Right ventricle myocardium superior (tissue), 1 donor: ENCODE measurements at places on chromosomes 7 and 10. TPM values are rescaled to one million over a fixed set of nuclear protein-coding genes. Genes with fewer than 3 reads are reported as not detected.

GRCh38 chr10:72315611-72316385 is 38.9 kb downstream of the DNAJB12 start:
- DNase-seq, result peak; percentile 75

DNA sequence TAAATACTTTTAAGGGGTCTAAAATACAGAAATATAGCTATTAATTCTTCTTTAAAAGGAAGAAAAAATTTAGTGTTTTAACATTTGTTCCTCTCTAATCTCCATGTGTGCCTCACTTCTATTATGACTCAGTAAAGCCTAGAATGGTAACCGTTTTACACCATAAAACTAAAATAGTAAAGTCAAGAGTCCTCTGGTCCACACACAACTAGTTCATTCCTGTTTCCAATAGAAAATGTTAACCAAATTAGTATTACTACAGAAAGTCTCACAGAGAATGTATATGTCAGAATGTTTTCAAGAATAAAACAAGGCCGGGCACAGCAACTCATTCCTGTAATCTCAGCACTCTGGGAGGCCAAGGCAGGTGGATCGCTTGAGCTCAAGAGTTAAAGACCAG is 55.8 kb downstream of the CNOT4 start:
- no peak for DNase-seq

- no peak for DNase-seq
Measured at GRCh38 chr7:47303014-47303694, 278.8 kb downstream of the TNS3 start.

DNA sequence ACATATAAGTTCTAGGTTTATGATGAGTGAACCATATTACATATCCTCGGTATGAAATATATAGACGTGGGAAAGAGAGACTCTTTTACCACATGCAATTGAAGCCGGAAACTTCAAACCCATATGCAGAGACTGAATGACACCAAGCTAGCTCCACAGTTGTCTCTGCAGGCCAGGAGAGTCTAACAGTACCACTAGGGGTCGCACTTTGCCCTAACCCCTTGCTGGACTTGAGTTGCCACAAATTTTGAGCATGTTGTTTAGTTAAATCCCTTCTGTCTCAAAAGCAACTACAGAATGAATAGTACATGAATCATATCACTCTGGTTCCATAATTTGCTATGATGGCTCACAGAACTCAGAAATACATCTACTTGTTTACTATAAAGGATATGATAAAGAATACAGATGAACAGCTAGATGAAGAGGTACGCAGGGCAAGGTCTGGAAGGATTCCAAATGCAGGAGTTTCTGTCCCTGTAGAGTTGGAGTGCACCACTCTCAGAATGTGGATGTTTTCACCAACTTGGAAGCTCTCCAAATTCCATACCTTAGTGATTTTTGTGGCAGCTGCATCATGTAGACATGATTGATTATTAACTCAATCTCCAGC is 112.4 kb upstream of the YAE1 start:
- DNase-seq, result no peak

- DNase-seq, result no peak
Measured at GRCh38 chr7:30102281-30102680, 32.5 kb upstream of the MTURN start.

- DNase-seq, result no peak
Measured at GRCh38 chr7:104362756-104363155, 34.4 kb downstream of the LHFPL3 start.

Gene WNT2
- total RNA-seq, result not detected

- DNase-seq, result no peak
Measured at GRCh38 chr10:92826061-92826460, 22.3 kb upstream of the EXOC6 start.

DNA sequence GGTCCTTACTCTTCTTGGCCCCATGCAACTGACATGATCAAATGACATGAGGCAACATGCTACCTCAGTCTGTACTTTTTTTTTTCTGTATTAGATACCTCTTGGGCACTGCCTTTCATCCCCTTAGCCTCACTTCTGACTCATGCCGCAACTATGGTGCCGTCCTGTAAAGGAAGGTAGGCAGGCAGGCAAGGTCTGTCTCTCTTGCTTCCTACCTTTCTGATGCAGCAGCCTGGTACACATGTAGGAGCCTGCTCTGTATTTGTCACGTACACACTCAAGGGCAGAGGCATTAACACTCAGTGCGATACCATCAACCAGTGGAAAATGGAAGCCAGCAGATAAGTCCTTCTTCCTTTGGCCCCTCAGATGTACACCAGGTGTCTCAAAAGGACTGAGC is 146.7 kb downstream of the ATE1 start:
- DNase-seq, result no peak

Gene CCZ1
- 38.2 TPM for total RNA-seq

DNA sequence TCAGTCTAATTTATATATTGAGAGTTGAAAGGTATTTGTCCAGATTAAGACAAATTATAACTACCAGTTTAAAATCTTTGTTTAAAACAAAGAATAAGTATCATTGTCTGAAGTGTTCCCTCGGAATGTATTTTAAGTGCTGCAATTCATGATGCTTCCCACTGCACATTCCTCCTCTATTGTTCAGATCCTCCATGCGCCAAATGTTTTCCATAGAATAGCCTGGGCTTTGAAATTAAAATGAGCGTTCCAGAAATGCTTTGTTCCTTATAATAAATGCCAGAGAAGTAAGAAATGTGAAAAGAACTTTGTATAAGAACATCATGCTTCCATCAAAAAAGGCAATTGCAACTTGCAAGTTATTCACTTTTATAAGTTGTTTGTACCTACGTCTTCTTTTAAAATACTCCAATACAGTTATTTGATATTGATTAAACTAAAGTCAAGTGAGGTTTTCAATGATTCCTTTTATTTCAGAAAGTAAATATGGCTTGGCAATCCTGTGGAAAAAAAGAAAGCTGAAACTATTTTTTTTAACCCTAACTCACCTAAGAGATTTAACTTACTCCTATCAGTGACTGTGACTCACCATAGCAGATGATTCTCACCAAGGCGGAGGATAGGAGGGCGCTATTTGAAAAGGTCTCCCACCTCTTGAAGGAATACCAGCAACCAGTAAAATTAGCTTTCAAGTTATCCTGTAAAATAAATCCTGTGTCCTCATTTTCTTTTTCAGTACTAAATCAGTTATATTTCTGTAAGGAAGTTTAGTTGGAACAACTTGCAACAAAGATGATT is 85.8 kb downstream of the CTNNA3 start:
- no peak for DNase-seq

Gene ELMO1
- 11.9 TPM for total RNA-seq

GRCh38 chr7:132576721-132577085 is 433 bp upstream of the PLXNA4 start:
- no peak for DNase-seq

- no peak for DNase-seq
Measured at GRCh38 chr7:105198223-105198622, 184.2 kb downstream of the KMT2E start.

DNA sequence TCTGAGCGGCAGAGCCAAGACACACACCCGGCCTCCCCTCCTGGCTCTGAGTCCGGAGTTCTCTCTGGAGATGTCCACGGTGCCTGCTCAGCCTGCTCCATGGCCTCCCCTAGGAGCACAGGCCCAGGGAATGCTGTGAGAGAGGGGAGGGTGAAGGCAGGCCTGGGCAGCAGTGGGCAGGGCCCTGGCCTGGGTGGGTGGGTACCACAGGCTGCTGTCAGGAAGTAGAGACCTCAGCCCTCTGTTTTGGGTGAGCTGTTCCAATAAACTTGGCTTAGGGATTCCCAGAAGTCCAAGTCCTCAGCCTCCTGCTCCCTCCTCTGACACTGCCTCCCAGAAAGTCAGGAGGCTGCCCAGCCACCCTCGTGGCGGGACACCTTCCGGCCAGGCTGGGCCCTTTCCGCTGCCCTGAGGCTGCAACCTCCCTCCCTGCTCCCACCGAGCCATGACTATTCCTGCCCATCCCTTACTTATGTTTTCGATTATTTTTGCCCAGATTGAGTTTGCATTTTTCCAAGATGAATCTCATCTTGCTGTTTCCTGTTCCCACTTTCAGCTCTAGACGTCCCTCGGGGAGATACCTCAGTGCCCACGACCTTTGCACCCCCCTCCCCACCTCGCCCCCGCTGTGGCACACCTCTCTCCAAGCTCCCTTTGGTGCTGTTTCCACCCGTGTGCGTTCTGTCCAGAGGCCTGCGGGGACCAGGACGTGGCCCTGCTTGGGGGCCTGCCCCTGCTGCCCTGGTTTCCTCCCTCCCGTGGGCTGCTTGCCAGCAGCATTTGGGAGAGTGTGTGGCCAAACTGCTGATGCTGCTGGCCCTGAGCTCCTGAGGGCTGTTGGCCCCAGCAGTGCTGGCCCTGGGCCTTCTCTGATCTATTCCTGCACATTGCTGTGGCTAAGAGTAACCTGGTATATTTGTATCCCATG is 5.8 kb upstream of the POLM start:
- DNase-seq, result peak; percentile 85

DNA sequence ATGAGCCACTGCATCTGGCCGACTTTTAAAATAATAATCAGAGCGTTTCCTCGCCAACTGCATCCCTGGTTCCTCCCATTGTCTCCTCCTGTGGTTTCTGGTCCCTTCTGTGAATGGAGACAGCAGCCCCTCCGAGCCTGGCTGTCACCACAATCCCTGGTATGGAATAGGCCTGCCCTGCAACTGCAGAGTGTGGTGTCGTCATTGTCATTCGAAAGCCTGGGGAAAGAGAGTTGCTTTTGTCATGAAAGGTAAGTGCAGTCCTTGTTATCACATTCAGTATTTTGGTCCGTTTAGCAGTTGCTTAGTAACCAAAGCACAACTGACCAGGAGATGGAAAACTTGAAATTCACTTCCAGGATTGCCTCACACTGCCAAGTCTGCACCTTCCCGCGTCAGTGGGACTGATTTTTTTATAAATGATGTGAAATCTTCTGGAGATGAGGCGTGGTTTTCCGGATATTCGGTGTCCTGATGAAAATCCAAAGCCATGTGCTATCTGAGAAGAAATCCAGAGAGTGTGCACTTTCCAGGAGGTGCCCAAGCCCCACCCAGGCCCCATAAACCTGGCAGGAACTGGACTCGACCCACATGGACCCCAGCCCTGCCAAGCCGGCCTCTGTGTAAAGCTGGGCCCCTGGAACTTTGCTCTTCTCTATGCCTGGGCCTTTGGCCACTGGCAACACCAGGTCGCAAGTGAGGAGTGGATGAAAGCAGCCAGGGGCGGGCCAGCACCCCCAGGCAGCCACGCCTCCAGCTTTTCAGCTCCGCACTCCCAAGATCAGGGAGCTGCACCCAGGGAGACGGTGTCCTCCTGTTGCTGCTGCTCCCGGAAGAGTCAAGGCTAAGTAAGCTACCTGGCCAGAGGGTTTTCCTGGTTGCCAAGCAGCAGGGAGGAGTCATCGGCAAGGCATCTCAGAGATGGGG is 133.7 kb upstream of the SH2B2 start:
- peak; percentile 50 for DNase-seq

- DNase-seq, result no peak
Measured at GRCh38 chr10:29691564-29692072, 56.8 kb upstream of the SVIL start.

Gene MRC1
- total RNA-seq, result 27.0 TPM

Gene CYP26A1
- not detected for total RNA-seq

Gene ADCYAP1R1
- 4.8 TPM for total RNA-seq

DNA sequence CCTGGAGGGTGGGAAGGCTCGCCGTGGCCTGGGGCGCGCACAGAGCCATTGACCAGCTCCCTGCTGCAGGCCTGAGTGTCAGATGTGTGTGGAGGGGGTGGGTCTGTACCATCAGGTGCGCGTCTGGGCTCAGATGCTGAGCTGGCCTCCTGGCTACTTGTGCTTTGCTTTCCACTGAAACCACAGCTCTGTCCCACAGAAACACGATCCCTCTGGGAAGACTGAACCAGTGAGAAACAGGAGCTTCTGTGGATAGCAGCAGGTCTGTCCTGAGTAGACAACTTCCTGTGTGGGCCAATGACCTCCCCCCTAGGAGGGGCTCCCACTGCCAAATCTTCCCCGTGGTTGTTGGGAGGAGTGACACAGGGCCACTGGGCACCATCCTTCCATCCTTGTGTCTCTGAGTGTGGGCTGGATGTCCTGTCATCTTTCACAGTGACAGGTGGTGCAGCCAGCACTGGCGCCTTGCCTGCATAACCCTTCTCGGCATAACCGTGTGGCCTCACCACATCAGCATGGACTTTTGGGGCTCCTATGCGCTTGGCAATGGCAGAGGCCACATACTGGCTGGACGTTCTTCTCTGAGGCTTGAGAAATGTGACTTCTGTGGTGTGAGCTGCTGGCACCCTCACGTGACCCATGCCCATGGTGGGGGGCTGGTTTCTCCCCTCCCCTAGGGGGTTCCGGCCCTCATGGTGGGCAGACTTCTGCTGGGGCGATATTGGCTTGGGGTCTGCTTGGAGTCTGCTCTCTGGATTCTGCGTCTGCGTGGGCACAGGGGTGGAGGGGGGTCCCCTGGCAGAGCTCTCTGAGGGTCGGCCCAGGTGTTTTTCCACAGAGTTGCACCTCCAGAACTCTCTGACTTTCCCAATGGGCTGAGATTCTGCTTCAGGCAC is 245.5 kb upstream of the GRB10 start:
- no peak for DNase-seq

Gene PTPRN2
- total RNA-seq, result 1.2 TPM

- no peak for DNase-seq
Measured at GRCh38 chr7:155930527-155930926, 118.3 kb upstream of the SHH start.

DNA sequence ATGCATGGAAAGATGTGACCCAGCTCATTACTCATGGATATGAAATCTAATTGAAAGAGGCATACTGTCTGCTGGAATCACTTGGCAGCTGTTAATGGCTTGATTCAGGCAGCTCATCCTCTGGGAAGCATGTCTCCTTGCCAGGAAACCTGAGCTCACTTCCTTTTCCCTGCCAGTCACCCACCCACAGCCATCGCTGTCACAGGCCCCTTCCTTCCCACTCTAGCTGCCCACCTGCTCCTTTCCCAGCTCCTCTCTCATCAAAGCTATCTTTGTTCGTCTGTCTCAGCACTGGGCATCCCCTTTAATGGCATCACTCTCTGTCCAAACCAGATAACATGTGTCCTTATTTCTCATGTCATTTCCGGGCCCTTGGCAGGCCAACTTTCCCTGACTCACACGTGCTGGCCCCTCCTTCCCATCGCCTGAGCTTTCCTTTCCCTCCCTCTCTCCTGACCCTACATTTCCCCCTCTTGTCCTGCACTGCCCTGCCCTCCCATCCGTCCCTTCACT is 721.9 kb downstream of the TNS3 start:
- DNase-seq, result no peak

GRCh38 chr10:92844746-92845145 is 3.6 kb upstream of the EXOC6 start:
- DNase-seq, result no peak

GRCh38 chr7:86926732-86927131 is 132.7 kb downstream of the ELAPOR2 start:
- DNase-seq, result no peak

Gene LRRD1
- not detected for total RNA-seq

GRCh38 chr10:1074748-1075308 is 18.6 kb downstream of the WDR37 start:
- no peak for DNase-seq

GRCh38 chr7:101593556-101593955 is 35.5 kb downstream of the MYL10 start:
- DNase-seq, result no peak

Gene IFIT1B
- total RNA-seq, result not detected

Gene OR9A2
- 0.22 TPM for total RNA-seq
